Stimulated activated CD4-positive, alpha-beta T cell treated with anti-CD3 and anti-CD28 coated beads, TNF-alpha, amount 100 ng/mL, for 24 hours (primary cell): ENCODE measurements at places on chromosomes 3 and 15.

GRCh38 chr3:113132571-113132996 lies 78.8 kb upstream of the BOC start:
- no peak for DNase-seq

DNA sequence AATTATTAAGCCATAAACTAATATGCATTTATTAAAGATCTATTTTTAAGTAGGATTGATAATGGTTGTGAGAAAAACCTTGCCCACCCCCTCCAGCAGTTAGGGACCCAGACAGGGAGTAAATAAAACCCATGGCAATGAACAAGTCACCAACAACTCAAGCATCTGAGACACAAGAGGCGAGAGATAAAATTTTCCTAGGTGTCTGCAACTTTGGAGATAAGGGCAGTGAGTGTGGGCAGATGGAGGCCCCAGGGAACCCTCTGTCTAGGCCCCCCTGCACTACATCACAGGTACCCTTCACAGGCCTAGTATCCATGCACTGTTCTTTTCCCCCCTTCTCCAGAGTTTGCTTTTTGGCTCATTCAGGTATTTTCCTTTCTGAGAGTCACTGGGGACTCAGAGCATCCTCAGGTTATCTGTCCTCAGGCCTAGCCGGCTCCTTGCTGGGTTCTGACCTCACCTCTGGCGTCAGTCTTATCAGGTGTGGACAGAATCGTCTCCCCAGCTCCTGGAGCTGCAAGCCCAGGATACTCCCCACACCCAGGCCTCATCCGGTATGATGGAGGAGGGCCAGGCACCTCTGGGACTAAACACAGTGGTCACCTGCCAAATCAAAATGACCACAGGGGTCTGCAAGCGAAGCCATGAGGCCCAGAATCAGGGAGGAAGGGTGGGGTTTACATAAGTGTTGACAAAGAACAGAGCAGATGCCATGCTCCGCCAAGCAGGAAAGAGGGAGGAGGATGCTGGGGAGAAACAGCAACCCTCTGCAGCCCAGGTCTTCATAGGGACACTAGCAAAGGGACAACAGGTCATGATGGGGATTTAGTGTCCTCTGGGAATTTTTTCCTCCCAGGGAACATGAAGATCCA lies 50.4 kb downstream of the CCNL1 start:
- DNase-seq: no peak

DNA sequence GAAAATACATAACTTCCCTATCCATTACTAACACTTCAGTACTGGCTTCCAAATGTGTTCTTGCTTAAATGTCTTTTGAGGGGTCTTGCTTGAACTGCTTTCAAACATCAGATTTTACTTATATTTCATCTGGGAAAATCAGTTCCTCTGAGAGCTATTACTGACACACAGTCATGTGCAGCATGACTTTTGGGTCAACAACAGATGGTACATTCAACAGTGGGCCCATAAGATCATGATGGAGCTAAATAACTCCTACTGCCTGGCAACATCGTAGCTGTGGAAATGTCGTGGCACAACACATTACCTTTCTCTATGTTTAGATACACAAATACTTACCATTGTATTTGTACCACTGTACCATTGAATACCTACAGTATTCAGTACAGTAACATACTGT lies 43.8 kb downstream of the WWTR1 start:
- DNase-seq: no peak

DNA sequence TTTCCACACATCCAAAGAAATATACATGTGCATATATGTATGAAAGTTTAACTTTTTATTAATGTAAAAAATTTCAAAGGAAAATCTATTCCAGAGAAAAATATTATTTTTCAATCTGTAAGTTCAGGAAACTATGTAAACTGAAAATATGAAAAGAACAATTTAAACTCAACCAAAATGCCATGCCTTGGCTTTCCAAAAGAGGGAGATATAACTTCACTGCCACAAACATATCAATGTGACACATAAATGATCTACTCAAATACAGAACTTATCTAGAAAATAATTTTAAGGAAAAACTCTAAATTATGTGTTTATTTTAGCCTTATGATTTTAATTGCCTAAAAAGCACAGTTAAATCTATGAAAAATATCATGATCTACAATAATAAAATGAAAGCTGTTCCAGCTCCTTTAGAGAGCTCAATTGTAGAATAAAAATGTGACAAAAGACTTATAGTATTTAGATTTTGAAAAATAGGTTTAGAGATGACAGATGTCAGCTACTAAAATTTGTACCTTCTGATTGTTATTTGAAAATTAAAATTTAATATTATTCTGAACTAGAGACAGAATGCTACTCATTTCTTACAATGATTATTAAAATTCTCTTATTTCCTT lies 94.8 kb downstream of the GBE1 start:
- DNase-seq: no peak

GRCh38 chr3:13088028-13089006 lies 15.1 kb upstream of the IQSEC1 start:
- no peak for DNase-seq

GRCh38 chr15:23532024-23532423 lies 33.5 kb upstream of the MKRN3 start:
- DNase-seq: no peak

DNA sequence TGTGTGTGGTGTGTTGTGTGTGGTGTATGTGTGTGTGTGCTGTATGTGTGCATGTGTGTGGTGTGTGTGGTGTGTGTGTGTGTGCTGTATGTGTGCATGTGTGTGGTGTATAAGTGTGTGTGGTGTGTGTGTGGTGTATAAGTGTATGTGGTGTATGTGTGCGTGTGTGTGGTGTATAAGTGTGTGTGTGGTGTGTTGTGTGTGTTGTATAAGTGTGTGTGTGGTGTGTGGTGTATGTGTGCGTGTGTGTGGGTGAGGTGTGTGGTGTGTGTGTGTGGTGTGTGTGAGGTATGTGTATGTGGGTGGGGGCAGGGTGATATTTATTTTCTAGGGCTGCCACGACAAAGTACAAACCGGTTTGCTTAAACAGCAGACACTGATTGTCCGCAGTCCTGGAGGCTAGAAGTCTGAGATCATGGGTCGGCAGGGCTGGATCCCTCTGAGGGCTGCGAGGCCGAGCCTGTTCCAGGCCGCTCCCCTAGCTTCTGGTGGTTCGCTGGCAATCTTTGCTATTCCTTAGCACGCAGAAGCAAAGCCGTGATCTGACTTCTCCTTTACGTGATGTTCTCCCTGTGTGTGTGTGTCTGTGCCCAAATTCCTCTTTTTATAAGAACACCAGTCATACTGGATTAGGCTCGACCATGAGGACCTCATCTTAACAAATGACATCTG lies 160.2 kb downstream of the XXYLT1 start:
- DNase-seq: no peak

- no peak for DNase-seq
These were observed 40.5 kb upstream of the B3GNT5 start for GRCh38 chr3:183212565-183212964.

- DNase-seq: no peak
These were observed 36.7 kb upstream of the SECISBP2L start for GRCh38 chr15:49082960-49083359.

DNA sequence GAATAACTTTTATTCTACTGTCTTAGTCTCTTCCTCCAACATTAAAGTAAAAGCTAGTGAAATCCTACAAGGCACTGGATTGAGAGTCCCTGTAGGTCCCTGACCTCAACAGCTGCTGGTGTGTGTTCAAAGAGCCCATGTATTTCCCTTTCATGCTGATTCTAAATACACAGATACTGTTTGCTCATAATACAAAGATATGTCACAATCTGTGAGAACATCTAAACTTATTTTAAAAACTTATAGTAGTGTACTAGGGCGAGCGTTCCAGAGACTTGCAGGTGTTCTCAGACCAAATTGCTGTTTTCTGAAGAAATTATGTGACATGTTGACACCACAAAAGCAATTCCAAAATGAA lies 145.9 kb upstream of the LIPC start:
- no peak for DNase-seq

DNA sequence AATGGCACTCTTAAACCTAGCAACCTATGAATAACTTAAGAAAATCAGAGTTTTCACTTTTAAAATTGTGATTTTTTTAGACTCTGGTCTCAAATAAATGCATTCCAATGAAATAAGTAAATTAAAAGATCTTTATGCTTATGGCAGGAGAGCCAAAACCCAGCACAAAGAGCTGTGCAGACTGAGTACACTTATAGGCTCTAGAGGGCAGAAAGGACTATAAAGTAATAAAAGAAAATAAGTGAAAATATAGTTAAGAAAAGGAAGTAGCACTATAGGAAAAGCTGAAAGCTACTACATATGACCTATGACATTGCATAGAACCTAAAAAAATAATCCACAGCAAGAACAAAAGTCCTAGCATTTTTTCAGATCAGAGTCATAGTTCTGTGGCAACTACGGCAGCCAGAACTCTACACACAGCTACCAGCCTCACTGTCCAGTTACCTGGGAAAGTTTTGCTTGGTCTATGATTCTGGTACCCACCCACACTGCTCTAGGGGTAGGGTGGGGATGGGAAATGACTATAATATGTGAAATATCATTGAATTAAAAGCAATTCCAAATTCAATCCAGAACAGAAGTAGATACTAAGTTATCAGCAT lies 30.5 kb downstream of the CLASP2 start:
- DNase-seq: no peak

DNA sequence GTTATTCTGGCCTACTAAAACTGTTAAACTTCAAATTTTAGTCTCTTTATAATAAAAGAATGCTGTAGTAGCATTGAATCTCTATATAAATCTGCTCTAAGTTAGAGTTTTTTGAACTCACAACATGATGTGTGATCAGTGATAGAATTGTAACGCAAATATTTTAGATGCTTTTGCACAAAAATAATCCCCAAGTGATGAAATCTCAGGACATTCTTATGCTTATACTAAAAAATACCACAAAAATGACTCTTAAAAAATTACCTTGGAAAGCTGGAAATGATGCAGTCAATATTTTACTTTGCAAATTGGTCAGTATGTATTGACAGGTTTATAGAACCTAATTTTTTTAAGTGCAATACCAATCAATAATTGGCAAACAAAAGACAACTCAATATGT lies 375.3 kb downstream of the TBC1D5 start:
- no peak for DNase-seq

DNA sequence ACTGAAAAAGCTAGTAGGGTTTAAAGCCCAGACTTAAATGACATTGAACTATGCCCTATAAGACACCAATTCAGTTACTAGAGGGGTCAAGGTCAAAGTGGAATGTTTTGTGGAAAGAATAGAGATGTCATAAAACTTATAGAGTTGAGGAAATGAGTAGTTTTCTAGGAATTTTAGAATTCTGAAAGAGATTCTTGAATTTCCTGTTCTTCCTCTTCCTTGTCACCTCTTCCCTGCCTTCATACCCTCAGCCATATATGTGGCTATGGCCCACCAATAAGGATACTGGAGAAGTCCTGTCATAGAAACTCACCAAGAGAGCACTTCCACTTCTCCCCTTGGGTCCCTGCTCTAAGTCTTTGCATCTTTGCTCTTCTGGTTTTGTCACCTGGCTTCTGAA lies 104.9 kb upstream of the TGFBR2 start:
- DNase-seq: no peak

- no peak for DNase-seq
These were observed 23.4 kb downstream of the GTF2E1 start for GRCh38 chr3:120765830-120766493.

- DNase-seq: no peak
These were observed 14.7 kb downstream of the THBS1 start for GRCh38 chr15:39595338-39596221.

DNA sequence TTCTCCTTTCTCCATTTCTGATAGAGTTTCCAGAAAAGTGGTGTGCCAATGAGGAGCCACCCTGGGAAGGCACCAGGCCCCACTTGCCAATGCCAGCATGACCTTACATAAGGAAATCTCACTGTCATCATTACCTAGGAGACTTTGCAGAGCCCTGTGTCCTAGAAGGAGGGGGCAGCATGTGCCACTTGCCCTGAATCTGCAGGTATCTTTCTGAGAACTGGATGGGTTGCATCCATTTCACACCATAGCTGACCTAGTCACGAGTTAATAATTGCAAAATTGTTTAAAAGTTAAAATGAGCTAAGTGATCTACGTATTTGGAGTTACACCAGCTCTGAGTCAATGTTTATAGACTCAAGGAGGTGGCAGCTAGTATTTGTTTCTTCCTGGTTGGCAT lies 14.3 kb downstream of the CA12 start:
- DNase-seq: no peak

GRCh38 chr15:72375501-72375845 lies 341 bp downstream of the HEXA start:
- DNase-seq: no peak

DNA sequence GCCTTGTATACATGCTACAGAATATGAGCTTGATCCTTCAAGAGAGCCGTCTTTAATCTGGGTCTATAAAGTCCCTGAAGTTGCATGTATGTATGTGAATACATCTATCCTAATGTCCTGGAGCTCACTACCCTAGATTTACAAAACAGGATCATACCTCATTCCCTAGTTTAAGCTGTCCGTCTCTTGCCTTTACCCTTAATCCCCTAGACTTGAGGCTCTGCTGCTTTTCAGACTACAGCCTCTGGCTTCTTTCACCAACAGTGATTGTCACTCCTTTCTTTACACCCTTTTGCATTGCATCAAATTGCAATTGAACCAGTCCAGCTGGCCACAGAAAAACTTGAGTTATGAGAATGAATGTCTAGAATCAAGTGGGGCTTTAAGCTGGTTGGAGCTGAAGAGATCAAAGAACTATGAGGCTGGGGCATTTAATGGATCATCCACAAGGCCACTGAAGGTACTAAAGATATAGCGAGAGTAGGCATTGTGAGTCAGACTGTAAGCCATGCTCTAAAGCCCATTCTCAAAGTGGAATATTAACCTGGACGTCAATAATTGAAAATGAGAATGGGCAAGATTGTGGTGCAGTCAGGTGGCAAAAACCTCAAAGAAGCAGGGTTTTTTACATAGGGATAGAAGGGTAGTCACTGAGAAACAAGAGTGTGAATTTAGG lies 12.3 kb upstream of the PLD1 start:
- no peak for DNase-seq

DNA sequence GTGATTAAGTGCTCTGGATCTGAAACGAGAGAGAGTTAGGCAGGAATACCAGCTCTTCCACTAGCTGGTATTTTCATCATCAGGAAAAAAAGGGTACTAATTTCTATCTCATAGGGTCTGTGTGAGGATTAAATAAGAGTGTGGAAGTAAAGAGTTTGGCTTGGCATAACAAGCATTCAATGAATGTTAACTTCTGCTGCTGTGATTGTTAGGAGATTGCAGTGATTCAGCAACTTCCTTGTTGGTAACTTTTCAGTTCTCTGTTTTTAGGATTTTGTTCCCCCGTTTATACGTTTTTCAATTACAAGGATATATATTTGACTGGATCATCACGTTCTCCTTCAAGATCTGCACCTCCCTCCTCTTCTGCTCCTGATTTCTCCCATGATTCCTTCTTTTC lies 65.9 kb upstream of the MYO5C start:
- no peak for DNase-seq

GRCh38 chr3:187978433-187979011 lies 175.4 kb upstream of the LPP start:
- no peak for DNase-seq

DNA sequence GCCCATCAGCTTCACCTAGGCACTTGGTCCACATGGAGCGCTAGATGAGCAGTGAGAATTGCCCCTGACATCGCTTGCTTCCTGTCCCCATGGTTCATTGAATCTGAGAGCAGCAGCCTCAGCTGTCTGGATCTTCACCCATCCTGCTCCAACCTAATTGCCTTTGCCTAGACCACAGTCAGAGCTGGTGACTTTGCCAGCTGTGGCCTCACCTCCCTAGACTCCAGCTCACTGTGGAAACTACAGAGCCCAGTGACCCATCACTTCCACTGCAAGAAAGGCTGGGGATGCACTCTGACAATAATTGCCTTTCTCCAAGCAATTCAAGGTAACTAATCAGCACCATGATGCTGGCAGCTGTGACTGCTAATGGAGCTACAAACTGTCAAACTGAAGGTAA lies 30.6 kb upstream of the SLC6A1 start:
- no peak for DNase-seq

- DNase-seq: no peak
These were observed 48.1 kb downstream of the APBA2 start for GRCh38 chr15:28933710-28934445.
